ENCODE measurements at places on chromosomes 3 and 15. TPM values are rescaled to one million over a fixed set of nuclear protein-coding genes. Genes with fewer than 3 reads are reported as not detected.

GRCh38 chr3:147895509-147895908 lies 486.3 kb downstream of the ZIC1 start:
- no peaks in the 10 kb centered on the region for H3K27me3 ChIP-seq
- H3K4me1 ChIP-seq: no peaks in the 10 kb centered on the region
- no peak overlapping the region for H3K27ac ChIP-seq
- no peak overlapping the region for H3K4me3 ChIP-seq
- H3K36me3 ChIP-seq: no peaks in the 10 kb centered on the region

- H3K36me3 ChIP-seq: no peaks in the 10 kb centered on the region
- DNase-seq: no peak
- no peaks in the 10 kb centered on the region for H3K27me3 ChIP-seq
- no peak overlapping the region for H3K27ac ChIP-seq
Observed at GRCh38 chr3:54008099-54008498, 114.3 kb upstream of the CACNA2D3 start.

DNA sequence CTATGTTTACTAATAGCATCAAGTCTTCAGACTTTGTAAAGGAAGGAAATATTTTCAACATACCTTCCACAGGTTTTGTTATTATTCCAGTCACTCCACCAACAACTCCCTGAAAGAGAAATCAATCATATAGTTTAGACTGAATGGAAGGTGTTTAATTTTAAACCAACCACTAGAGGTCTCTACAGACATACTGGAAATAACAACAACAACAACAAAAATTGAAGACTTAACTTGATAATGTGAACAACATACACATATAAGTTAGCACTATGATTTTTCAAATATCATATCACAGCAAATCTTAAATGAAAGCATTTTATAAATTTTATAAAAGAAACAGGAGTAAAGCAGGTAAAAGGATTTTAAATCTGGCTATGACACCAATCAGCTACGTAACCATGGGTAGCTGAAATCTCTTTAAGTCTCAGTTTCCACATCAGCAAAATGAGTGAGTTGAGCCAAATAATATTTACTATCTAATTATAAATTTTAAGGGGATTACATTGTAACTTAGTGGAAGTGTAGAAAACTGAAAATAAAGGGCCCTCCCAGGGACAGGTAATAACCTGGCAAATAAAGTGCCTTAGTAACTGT lies 188.2 kb downstream of the VPS13C start:
- no peak overlapping the region for H3K4me3 ChIP-seq
- no peaks in the 10 kb centered on the region for H3K4me1 ChIP-seq
- peaks cover 94% of the 10 kb centered on the region for H3K36me3 ChIP-seq
- DNase-seq: no peak

- peaks cover 9% of the 10 kb centered on the region for H3K4me1 ChIP-seq
- peaks cover 20% of the 10 kb centered on the region for H3K36me3 ChIP-seq
- no peak overlapping the region for H3K27ac ChIP-seq
- no peak for DNase-seq
Observed at GRCh38 chr15:89203705-89204273, 17.6 kb downstream of the RLBP1 start.

DNA sequence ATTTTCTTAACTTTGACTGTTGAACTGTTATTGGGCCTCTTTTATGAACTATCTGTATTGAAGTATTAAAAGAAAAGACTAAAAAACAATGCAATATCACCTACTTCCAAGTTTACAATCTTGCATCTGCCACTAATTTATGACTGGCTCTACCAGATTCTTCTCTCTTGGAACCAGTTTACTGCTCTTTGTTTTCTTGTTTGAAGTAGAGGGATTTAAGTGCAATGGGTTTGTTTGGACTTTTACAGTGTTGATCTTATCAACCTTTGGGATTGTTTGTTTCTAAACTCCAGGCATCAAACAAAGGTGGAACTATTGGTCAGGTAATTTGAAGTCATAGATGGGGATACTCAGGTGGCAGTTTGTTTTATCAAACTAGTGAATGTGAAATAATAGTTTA lies 43.0 kb upstream of the MEIS2 start:
- no peaks in the 10 kb centered on the region for H3K4me1 ChIP-seq
- no peak for DNase-seq
- no peak overlapping the region for H3K4me3 ChIP-seq
- no peak overlapping the region for H3K27ac ChIP-seq

GRCh38 chr15:32885713-32886112 lies 167.9 kb downstream of the GREM1 start:
- H3K4me3 ChIP-seq: no peak overlapping the region
- no peak for DNase-seq
- no peak overlapping the region for H3K27ac ChIP-seq

DNA sequence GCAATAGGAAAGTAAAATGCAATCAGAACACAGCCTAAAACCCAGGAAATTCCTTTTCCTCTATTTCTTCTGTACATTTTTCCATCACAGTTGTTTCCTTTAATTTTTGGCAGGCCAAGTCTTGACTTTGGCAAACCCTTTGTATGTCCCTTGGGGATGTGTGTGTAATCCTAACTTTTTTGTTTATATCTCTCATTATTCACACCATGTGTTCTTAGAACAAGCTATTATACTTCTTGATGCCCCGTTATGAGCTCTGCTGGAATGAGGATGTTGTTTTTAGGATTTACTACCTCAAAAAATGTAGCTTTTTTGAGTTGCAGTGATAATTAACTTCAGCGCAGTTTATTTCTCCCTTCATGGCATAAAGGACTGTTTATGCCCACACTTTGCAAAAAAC lies 123.4 kb downstream of the ABI3BP start:
- H3K4me3 ChIP-seq: no peak overlapping the region
- H3K27me3 ChIP-seq: no peaks in the 10 kb centered on the region
- DNase-seq: no peak
- peaks cover 15% of the 10 kb centered on the region for H3K4me1 ChIP-seq

GRCh38 chr3:76387000-76387399 lies 601.7 kb upstream of the ZNF717 start:
- H3K27ac ChIP-seq: no peak overlapping the region
- H3K27me3 ChIP-seq: no peaks in the 10 kb centered on the region
- no peak for DNase-seq

DNA sequence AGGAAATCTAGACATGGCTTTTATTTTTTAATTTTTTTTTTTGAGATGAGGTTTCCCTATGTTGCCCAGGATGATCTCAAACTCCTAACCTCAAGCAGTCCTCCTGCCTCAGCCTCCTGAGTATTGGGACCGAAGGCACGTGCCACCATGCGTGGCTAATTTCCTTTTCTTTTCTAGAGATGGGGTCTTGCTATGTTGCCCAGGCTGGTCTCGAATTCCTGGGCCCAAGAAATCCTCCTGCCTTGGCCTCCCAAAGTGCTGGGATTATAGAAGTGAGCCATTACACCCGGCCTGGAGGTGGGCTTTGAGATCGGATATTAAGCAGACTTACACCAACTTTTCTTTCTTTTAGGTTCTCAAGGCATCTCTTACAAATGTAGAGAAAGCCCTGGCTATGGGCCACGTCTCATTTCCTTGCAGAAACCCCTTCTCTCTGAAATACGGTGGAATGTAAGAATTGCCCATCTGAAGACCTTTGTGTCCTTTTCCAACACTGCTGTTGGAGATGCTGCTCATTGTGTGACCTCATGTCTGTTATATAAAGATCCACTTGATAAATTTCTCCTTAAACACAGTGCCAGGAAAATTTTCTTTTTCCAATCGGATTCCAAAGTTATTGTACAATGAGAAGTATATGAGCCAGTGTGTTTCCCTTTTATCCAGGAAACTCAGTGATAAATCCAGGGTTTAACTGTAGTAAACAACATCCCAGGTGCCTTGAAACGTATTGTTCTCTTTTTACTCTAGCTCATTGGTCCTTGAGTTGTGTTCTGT lies 36.8 kb upstream of the CFAP161 start:
- H3K4me1 ChIP-seq: peaks cover 24% of the 10 kb centered on the region
- H3K36me3 ChIP-seq: no peaks in the 10 kb centered on the region
- DNase-seq: no peak
- no peaks in the 10 kb centered on the region for H3K27me3 ChIP-seq
- H3K27ac ChIP-seq: peak overlapping the region; percentile 27
- H3K4me3 ChIP-seq: no peak overlapping the region

Gene ALS2CL
- 59.7 TPM for total RNA-seq

Gene ANKRD63
- not detected for total RNA-seq

Gene CSPG5
- 2.3 TPM for total RNA-seq

Gene CCR9
- total RNA-seq: not detected

Gene PHLDB2
- 33.6 TPM for total RNA-seq
